ENCODE measurements at places on chromosomes 1 and 21.

DNA sequence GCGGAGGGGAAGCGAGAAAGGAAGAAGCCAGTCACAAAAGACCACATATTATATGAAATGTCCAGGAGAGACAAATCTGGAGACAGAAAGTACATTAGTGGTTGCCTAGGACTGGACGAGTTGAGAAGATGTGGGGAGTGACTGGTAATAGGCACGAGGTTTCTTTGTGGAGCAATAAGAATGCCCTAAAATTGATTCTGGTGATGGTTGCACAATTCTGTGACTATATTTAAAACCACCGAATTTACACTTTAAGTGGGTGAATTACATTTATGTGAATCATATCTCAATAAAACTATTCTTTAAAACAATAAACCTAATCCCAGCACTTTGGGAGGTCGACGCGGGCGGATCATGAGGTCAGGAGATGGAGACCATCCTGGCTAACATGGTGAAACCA, 63.1 kb downstream of the ZNF281 start:
- peak; percentile 47 for DNase-seq

GRCh38 chr1:43566382-43567044, 35.8 kb downstream of the PTPRF start:
- no peak for DNase-seq

GRCh38 chr1:187042538-187042937, 213.8 kb downstream of the PLA2G4A start:
- DNase-seq = no peak

DNA sequence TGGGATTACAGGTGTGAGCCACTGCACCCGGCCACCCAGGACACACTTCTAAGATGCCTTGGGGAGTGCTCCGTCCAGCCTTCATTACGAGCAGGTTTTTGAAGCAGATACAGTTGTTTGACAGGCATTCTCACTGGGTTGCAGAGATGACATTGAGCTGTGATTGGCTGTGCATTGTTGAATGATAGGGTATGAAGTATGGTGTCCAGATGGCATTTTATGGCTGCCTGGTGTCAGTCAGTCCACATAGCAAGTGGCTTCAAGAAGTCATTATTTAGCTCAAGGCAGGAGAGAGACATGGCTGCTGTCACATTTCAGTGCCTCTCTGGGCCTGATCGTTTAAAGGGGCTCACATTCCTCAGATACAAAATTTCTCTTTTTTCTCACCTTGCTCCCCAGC, 14.8 kb upstream of the PADI2 start:
- DNase-seq = no peak

- DNase-seq = no peak
These were observed 21.4 kb downstream of the TFF3 start for GRCh38 chr21:42293649-42294272.

- no peak for DNase-seq
These were observed 15.7 kb downstream of the TTC34 start for GRCh38 chr1:2785631-2786328.

GRCh38 chr1:223864084-223864483, 18.3 kb upstream of the TP53BP2 start:
- DNase-seq = no peak

GRCh38 chr1:85374160-85374559, 90.8 kb downstream of the DDAH1 start:
- no peak for DNase-seq

- no peak for DNase-seq
These were observed 194.5 kb downstream of the LHX8 start for GRCh38 chr1:75328691-75329090.

DNA sequence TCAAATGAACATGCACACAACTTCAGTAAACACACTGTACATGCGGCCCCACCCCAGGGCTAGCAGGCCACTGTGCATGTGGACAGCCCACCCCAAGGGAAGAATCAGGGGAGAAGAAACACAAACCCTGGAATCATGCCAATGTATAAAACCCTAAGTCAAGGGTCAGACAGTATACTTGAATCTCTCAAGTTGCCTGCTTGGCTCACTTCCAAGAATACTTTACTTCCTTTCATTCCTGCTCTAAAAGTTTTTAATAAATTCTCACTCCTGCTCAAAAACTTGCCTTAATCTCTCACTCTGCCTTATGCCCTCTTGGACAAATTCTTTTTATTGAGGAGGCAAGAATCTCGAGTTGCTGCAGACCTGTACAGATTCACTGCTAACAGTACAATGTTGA, 231.2 kb upstream of the CACYBP start:
- DNase-seq = no peak

DNA sequence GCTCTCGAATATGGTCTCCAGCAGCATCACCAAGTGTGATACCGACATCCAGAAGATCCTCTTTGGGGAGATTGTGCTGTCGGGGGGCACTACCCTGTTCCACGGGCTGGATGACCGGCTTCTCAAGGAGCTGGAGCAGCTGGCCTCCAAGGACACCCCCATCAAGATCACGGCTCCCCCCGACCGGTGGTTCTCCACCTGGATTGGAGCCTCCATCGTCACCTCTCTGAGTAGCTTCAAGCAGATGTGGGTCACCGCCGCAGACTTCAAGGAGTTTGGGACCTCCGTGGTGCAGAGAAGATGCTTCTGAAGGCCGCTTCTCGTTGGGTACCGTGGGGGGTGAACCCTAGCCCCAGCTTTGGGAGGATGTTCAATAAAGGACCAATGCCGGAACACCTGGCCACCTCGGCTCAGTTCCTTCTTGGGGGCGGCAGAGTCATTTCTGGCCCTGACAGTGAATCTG, 1.3 kb downstream of the ACTRT2 start:
- DNase-seq = no peak

GRCh38 chr1:235935235-235936225, 68.8 kb upstream of the LYST start:
- DNase-seq = no peak

GRCh38 chr1:41578712-41579335, 94.3 kb upstream of the EDN2 start:
- no peak for DNase-seq

Data from fibroblast of skin of left quadriceps (primary cell).